H9 (cell line): ENCODE measurements at places on chromosomes 11 and 22. TPM values are rescaled to one million over a fixed set of nuclear protein-coding genes. Genes with fewer than 3 reads are reported as not detected.

Gene IL17REL
- 0.11 and 0.20 TPM in 2 replicates for total RNA-seq

Gene CD3G
- not detected in 2 replicates for total RNA-seq

Gene OR51A4
- total RNA-seq: not detected in 2 replicates

Gene KAT5
- 56.7 and 57.4 TPM in 2 replicates for total RNA-seq

Gene SAAL1
- total RNA-seq: 34.4 and 43.5 TPM in 2 replicates

Gene TPBGL
- total RNA-seq: 0.61 and 0.64 TPM in 2 replicates

Gene SLC25A1
- 151 and 156 TPM in 2 replicates for total RNA-seq

Gene PRR33
- total RNA-seq: not detected in 2 replicates

Gene CTSD
- 158 and 161 TPM in 2 replicates for total RNA-seq

Gene TTC12
- 8.3 and 9.5 TPM in 2 replicates for total RNA-seq

DNA sequence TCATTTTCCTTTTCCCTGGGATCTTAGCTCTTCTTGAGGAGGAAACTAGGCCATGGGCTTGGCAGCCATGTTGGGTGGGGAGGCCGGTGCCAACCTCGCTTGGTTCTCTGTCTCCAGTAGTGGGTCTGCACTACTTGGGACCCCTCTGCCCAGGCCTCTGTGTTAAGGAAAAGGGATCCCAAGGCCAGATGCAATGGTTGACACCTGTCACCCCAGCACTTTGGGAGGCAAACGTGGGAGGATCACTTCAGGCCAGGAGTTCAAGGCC lies 1.9 kb upstream of the ZDHHC8 start:
- no peak for DNase-seq
- no peak overlapping the region for H3K4me3 ChIP-seq
- no peaks in the 10 kb centered on the region for H3K4me1 ChIP-seq
- H3K27ac ChIP-seq: no peak overlapping the region
- H3K27me3 ChIP-seq: no peaks in the 10 kb centered on the region
- H3K36me3 ChIP-seq: peaks cover 17% of the 10 kb centered on the region; the same call in 2 of the 3 replicates

- no peak for DNase-seq
- peaks cover 52% of the 10 kb centered on the region for H3K36me3 ChIP-seq
Observed at GRCh38 chr11:61349189-61349751, 12.4 kb downstream of the CYB561A3 start.

DNA sequence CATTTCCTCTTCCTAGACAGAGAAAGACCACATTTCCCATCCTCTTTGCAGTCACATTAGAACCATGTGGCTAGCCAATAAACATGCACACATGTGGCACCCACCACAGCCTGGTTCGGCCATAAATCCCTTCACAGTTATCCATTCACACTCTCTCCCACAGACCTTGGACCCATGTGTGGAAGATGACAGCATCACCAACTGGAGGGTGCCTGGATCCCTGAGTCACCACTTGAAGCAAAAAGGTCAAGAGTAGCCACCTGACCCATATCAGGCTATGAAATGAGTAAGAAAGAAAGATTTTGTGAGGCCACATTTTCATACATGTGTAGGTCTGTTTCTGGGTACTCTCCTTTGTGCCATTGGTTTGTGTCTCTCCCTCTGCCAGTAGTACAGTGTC lies 9.0 kb upstream of the TMEM121B start:
- H3K27ac ChIP-seq: no peak overlapping the region
- H3K4me3 ChIP-seq: no peak overlapping the region
- no peak for DNase-seq
- H3K36me3 ChIP-seq: peaks cover 4% of the 10 kb centered on the region; the same call in 2 of the 3 replicates
- H3K27me3 ChIP-seq: no peaks in the 10 kb centered on the region

GRCh38 chr11:129643031-129643721 lies 172.5 kb upstream of the TMEM45B start:
- H3K27ac ChIP-seq: no peak overlapping the region
- DNase-seq: no peak
- no peaks in the 10 kb centered on the region for H3K4me1 ChIP-seq
- H3K36me3 ChIP-seq: no peaks in the 10 kb centered on the region
- no peaks in the 10 kb centered on the region for H3K27me3 ChIP-seq

- DNase-seq: no peak
- no peaks in the 10 kb centered on the region for H3K4me1 ChIP-seq
- no peaks in the 10 kb centered on the region for H3K36me3 ChIP-seq
- H3K4me3 ChIP-seq: no peak overlapping the region
Observed at GRCh38 chr11:97756571-97757335, 1264.0 kb upstream of the CNTN5 start.

DNA sequence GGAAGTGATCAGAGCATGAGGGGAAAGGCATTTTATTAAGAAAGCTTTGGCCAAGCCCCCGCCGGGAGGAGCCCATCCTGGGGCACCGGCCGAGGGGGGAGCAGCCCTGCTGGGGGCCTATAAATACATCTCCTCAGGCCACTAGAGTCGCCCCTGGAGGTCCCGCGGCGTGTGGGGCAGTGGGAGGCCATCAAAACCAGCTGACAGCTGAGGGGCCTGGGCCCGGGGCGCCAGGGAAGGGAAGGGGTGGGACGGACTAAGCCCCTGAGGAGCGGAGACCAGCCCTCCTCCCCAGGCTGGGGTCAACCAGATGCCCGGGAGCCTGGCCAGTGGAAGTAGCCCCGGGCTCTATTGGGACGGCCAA lies 13.1 kb downstream of the SCARF2 start:
- no peak overlapping the region for H3K4me3 ChIP-seq
- H3K27ac ChIP-seq: no peak overlapping the region

DNA sequence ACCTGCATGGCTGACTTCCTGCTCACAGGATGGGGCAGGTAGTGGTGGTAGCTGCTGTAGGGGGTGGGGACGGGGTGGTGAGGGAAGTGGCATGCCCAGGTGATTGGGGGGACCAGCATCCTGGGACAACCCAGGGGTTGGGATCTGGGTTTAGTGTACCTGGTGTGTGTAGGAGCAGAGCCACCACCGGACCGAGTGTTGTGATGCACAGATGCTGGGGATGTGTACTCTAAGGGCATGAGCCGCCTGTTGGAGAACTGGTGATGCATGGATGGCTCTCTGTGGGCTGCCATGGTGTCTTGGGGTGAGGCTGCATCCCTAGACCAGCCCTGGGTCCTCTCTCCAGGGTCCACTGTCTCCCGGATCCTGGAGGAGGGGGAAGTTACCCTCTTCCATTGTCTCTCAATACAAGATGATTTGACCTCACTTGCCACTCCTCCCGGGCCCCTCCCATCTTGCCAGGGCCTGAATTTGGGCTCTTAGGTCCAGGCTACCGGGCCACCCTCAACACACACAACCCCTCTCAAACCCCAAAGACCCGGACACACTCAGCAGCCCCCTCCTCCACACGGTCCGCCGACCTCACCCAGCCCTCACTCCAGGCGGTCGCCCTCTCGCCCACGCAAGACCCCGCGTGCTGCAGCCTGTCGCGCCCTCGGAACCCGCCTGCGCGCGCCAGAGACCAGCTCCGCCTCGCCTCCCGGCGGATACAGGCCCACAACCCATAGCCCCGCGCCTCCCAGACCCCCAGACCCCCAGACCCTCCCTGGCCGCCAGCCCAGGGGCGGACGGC lies 619 bp downstream of the LRRC75B start:
- no peaks in the 10 kb centered on the region for H3K4me1 ChIP-seq
- H3K4me3 ChIP-seq: peak overlapping the region; percentile 90
- H3K27ac ChIP-seq: no peak overlapping the region
- no peaks in the 10 kb centered on the region for H3K36me3 ChIP-seq
- H3K27me3 ChIP-seq: no peaks in the 10 kb centered on the region

DNA sequence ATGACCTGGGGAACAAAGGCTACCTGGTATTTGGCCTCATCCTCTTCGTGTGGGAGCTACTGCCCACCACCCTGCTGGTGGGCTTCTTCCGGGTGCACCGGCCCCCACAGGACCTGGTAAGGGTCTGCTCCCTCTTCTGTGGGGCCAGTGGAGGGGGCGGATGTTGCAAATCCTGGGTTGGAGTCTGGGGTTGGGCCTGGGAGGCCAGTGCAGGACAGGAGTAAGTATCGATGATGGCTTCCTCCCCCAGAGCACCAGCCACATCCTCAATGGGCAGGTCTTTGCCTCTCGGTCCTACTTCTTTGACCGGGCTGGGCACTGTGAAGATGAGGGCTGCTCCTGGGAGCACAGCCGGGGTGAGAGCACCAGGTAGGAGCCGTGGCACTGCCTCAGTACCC lies 2.7 kb downstream of the GPR137 start:
- no peak overlapping the region for H3K4me3 ChIP-seq
- no peaks in the 10 kb centered on the region for H3K4me1 ChIP-seq
- no peak overlapping the region for H3K27ac ChIP-seq

DNA sequence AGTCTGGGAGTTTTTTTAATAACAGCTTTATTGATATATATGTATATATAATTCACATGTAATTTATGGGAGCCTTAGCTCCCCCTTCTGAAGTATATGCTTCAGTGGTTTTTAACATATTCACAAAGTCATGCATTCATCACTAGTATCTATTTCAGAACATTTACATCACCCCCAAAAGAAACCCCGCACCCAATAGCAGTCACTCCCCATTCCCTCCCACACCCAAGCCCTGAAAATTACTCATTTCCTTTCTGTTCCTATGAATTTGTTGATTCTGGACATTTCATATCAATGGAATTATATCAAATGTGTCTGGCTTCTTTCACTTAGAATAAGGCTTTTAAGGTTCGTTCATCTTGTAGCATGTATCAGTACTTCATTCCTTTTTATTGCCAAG lies 35.6 kb upstream of the SYT7 start:
- H3K27ac ChIP-seq: no peak overlapping the region
- no peak for DNase-seq
- no peak overlapping the region for H3K4me3 ChIP-seq
- no peaks in the 10 kb centered on the region for H3K27me3 ChIP-seq

GRCh38 chr11:117572129-117572528 lies 224.9 kb downstream of the DSCAML1 start:
- DNase-seq: no peak
- no peak overlapping the region for H3K4me3 ChIP-seq
- no peaks in the 10 kb centered on the region for H3K4me1 ChIP-seq
- H3K36me3 ChIP-seq: no peaks in the 10 kb centered on the region
- no peaks in the 10 kb centered on the region for H3K27me3 ChIP-seq

- H3K36me3 ChIP-seq: no peaks in the 10 kb centered on the region
- no peak for DNase-seq
- no peak overlapping the region for H3K4me3 ChIP-seq
- H3K4me1 ChIP-seq: no peaks in the 10 kb centered on the region
- H3K27ac ChIP-seq: no peak overlapping the region
Observed at GRCh38 chr11:75795276-75796090, 19.5 kb upstream of the UVRAG start.

DNA sequence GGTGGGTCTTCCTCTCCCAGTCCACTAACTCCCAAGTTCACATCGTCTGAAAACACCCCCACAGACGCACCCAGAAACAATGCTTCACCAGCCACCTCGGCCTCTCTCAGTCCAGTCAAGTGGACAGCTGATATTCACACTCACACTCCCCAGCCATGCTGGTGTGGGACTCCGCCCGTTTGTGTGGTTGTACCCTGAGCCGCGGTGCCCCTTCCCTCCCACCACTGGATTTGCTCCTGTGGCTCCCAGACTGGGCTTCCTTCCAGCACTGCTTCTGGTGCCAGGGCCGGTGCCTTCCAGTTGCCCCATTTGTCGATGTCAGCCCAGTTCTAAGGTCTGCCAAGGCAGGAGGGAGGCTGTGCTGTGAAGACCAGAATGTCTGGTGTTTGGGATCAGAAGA lies 37.9 kb upstream of the PLET1 start:
- no peaks in the 10 kb centered on the region for H3K36me3 ChIP-seq
- no peaks in the 10 kb centered on the region for H3K27me3 ChIP-seq
- H3K4me1 ChIP-seq: no peaks in the 10 kb centered on the region; the same call in 1 of the 2 replicates
- no peak overlapping the region for H3K27ac ChIP-seq
- DNase-seq: no peak

DNA sequence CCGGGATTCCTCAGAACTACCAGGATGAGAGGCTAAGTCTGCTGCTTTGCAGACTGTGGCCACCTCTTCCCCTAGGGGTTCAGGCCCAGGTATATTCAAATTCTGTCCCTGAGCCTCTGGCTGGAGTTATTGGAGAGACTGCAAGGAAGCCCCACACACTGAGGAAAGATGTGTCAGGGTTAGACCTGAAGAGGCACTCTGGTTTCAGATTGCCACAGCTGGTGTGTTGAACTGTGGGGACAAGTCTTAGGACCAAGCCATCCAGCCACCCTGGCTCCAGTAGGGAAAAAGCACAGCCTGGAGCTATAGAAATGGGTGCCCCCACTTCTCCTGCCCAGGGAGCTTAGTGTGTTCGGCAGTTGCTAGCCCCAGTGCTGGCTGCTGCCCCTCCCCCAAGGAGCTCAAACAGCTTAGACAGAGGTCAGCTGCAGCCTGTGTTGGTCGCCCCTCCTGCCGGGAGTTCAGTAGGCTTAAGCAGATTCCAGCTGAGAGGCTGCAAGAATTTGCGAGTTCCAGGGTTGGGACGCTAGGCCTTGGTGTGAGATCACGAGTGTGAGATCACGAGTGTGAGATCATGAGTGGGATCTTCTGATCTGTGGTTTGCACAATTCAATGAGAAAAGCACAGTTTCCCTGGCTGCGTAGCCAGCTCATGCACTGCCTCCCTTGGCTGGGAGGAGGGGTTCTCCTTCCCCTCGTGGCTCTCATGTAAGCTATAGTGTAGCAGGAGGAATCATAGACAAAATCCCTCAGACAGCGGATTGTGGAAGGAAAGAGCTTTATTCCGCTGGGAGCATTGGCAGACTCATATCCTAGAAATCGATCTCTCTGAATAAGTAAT lies 552.1 kb upstream of the CHORDC1 start:
- no peaks in the 10 kb centered on the region for H3K4me1 ChIP-seq
- H3K36me3 ChIP-seq: peaks cover 26% of the 10 kb centered on the region
- peak overlapping the region; percentile 31 for H3K4me3 ChIP-seq

- H3K36me3 ChIP-seq: no peaks in the 10 kb centered on the region
- H3K4me1 ChIP-seq: 0 out of 2 replicates have a peak, but pooled peaks cover 3% of the 10 kb centered on the region
- no peak for DNase-seq
- H3K27ac ChIP-seq: no peak overlapping the region
- H3K27me3 ChIP-seq: no peaks in the 10 kb centered on the region; the same call in 1 of the 2 replicates
- H3K4me3 ChIP-seq: peak overlapping the region; percentile 24; the same call in 1 of the 3 replicates
Observed at GRCh38 chr11:134333946-134334345, 2.2 kb downstream of the GLB1L2 start.

- no peak for DNase-seq
- no peaks in the 10 kb centered on the region for H3K4me1 ChIP-seq
- H3K27ac ChIP-seq: no peak overlapping the region
- no peak overlapping the region for H3K4me3 ChIP-seq
- H3K36me3 ChIP-seq: no peaks in the 10 kb centered on the region
Observed at GRCh38 chr11:32002311-32002710, 88.6 kb upstream of the RCN1 start.
